Heart right ventricle (tissue), 16 donors: ENCODE measurements at places on chromosomes 16 and 17. TPM values are rescaled to one million over a fixed set of nuclear protein-coding genes. Genes with fewer than 3 reads are reported as not detected.
A peak's percentile ranks its signal among the peaks of the same experiment; 100 is the strongest.

GRCh38 chr17:11264183-11264871 lies 23.3 kb downstream of the SHISA6 start:
- no peaks in the 10 kb centered on the region for H3K36me3 ChIP-seq
- no peak overlapping the region for H3K4me3 ChIP-seq
- no peaks in the 10 kb centered on the region for H3K27me3 ChIP-seq
- no peak for DNase-seq
- H3K4me1 ChIP-seq, result no peaks in the 10 kb centered on the region

DNA sequence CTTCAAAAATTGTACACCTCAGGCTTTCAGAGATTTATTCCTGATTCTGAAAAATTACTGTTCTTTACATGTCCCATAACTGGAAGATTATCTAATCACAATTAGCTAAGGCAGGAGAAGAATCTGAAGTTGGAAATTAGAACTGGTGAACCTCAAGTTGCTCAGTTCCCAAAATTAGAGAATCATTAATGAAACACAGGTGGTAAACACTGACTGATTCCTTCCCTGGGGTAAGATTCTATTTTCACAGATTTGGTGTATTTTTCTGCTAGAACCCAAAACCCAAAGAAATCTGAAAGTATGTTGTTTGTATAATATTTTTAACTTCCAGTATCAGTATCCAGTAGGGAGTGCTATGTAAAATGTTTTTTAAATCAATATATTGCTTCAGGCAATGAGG lies 25.7 kb downstream of the PHKB start:
- no peak for DNase-seq
- H3K27ac ChIP-seq, result no peak overlapping the region
- H3K27me3 ChIP-seq, result no peaks in the 10 kb centered on the region
- peaks cover 7% of the 10 kb centered on the region for H3K36me3 ChIP-seq
- H3K4me1 ChIP-seq, result peaks cover 3% of the 10 kb centered on the region
- H3K4me3 ChIP-seq, result no peak overlapping the region

GRCh38 chr16:77234611-77235010 lies 35.4 kb downstream of the SYCE1L start:
- H3K36me3 ChIP-seq, result no peaks in the 10 kb centered on the region
- H3K4me3 ChIP-seq, result no peak overlapping the region
- H3K27me3 ChIP-seq, result peaks cover 12% of the 10 kb centered on the region
- H3K27ac ChIP-seq, result no peak overlapping the region
- no peak for DNase-seq
- no peaks in the 10 kb centered on the region for H3K4me1 ChIP-seq

DNA sequence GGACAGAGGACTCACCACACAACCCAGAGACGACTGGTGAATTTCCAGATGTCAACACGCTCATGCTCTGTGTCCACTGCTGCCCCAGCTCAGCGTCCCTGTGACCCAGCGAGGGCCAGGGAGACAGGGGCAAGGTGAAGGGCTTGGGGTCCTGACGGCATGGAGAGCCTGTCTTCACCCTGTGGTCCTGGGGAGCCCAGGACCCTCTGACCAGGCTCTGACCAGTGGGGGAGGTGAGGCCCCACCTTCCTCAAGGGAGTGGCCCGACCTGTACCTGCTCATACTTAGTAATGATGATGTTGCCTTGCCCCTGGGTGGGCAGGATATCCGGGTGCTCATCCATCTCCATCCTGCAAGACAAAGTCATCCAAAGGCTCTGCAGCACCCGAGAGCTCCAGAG lies 39.8 kb downstream of the TNFRSF13B start:
- no peak overlapping the region for H3K4me3 ChIP-seq
- H3K4me1 ChIP-seq, result no peaks in the 10 kb centered on the region
- H3K27me3 ChIP-seq, result no peaks in the 10 kb centered on the region
- DNase-seq, result no peak
- H3K36me3 ChIP-seq, result no peaks in the 10 kb centered on the region
- no peak overlapping the region for H3K27ac ChIP-seq

DNA sequence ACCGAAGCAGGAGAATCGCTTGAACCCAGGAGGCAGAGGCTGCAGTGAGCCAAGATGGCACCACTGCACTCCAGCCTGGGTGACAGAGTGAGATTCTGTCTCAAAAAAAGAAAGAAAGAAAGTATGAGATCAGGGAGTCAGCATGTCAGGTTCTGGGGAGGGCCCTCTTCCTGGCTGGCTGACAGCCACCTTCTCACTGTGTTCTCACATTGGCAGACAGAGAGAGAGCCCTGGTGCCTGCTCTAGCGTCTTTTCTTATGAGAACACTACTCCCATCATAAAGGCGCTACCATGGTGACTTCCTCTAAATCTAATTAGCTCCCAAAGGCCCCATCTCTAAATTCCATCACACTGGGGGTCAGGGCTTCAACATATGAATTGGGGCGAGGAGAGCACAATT lies 27.6 kb upstream of the RBBP6 start:
- no peaks in the 10 kb centered on the region for H3K4me1 ChIP-seq
- no peaks in the 10 kb centered on the region for H3K36me3 ChIP-seq
- no peak for DNase-seq
- no peak overlapping the region for H3K4me3 ChIP-seq
- H3K27ac ChIP-seq, result no peak overlapping the region

DNA sequence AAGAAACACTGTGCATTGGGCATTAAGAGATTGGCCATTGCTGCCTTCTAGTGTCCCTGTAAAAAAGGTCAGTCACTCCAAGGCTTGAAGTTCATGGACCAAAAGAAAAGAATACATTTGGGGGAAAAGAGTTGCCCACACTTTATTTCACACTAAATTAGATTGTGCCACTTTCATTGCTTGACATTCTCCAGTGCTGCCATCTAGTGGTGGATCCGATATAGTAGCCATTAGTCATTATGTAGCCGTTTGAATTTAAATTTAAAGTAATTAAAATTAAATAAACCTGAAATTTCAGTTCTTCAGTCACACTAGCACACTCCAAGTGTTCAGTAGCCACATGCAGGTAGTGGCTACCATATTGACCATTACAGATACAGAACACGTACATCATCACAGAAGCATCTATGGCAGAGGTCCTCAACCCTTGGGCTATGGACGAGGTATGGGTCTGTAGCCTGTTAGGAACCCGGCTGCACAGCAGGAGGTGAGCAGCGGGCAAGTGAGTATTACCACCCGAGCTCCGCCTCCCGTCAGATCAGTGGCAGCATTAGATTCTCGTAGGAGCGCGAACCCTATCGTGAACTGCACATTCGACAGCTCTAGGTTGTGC lies 21.9 kb upstream of the CDH5 start:
- DNase-seq, result no peak
- no peak overlapping the region for H3K4me3 ChIP-seq
- no peaks in the 10 kb centered on the region for H3K27me3 ChIP-seq
- no peak overlapping the region for H3K27ac ChIP-seq
- H3K36me3 ChIP-seq, result no peaks in the 10 kb centered on the region

- H3K36me3 ChIP-seq, result no peaks in the 10 kb centered on the region
- H3K4me1 ChIP-seq, result peaks cover 54% of the 10 kb centered on the region
- H3K4me3 ChIP-seq, result no peak overlapping the region
- no peaks in the 10 kb centered on the region for H3K27me3 ChIP-seq
Measured at GRCh38 chr17:50920041-50920410, 53.9 kb upstream of the TOB1 start.

- H3K27me3 ChIP-seq, result no peaks in the 10 kb centered on the region
- no peaks in the 10 kb centered on the region for H3K36me3 ChIP-seq
- DNase-seq, result no peak
- no peak overlapping the region for H3K27ac ChIP-seq
- H3K4me1 ChIP-seq, result peaks cover 16% of the 10 kb centered on the region
- H3K4me3 ChIP-seq, result no peak overlapping the region
Measured at GRCh38 chr17:68853439-68853838, 101.8 kb downstream of the ABCA8 start.

- DNase-seq, result no peak
- H3K4me1 ChIP-seq, result no peaks in the 10 kb centered on the region
- H3K27me3 ChIP-seq, result no peaks in the 10 kb centered on the region
- H3K4me3 ChIP-seq, result no peak overlapping the region
Measured at GRCh38 chr16:57166451-57166850, 19.4 kb downstream of the PSME3IP1 start.

DNA sequence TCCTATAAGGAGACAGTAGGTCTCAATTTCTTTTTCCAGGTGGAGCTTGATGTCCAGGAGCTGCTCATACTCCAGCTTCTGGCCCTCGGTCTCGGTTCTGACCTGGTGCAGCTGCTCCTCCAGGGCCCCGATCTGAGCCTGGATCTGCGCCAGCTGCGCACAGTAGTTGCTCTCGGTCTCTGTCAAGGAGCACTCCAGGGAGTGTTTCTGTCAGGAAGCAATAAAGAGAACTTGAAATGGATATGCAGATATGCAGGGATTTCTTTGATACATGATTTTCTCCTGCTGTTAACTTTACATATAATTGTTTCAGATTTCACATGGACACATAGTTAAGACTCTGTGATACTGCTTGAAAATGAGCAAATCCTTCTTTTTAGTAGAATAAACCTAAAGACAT lies 4.7 kb downstream of the KRT25 start:
- H3K36me3 ChIP-seq, result no peaks in the 10 kb centered on the region
- no peak overlapping the region for H3K4me3 ChIP-seq
- no peak for DNase-seq
- H3K4me1 ChIP-seq, result no peaks in the 10 kb centered on the region

GRCh38 chr17:10052106-10052813 lies 146.1 kb downstream of the GAS7 start:
- H3K36me3 ChIP-seq, result no peaks in the 10 kb centered on the region
- DNase-seq, result no peak
- no peak overlapping the region for H3K27ac ChIP-seq
- peaks cover 5% of the 10 kb centered on the region for H3K4me1 ChIP-seq
- H3K27me3 ChIP-seq, result no peaks in the 10 kb centered on the region
- no peak overlapping the region for H3K4me3 ChIP-seq

DNA sequence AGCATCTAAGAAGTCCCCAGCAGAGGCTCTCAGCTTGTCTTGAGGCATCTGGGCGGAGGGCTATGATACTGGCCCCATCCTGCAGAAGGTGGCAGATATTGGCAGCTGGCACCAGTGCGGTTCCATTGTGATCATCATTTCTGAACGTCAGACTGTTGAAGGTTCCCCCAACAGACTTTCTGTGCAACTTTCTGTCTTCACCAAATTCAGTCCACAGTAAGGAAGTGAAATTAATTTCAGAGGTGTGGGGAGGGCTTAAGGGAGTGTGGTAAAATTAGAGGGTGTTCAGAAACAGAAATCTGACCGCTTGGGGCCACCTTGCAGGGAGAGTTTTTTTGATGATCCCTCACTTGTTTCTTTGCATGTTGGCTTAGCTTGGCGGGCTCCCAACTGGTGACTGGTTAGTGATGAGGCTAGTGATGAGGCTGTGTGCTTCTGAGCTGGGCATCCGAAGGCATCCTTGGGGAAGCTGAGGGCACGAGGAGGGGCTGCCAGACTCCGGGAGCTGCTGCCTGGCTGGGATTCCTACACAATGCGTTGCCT lies at the start of gene CIITA:
CIITA (plus strand) TSS at position 404 of the 543 bp plus-strand sequence; CDS start at position 533, 129 bp downstream.
- peaks cover 18% of the 10 kb centered on the region for H3K27me3 ChIP-seq
- peaks cover 38% of the 10 kb centered on the region for H3K4me1 ChIP-seq
- peak within 1 kb of the TSS; percentile 71 for H3K4me3 ChIP-seq
- H3K27ac ChIP-seq, result peak within 1 kb of the TSS; percentile 88

DNA sequence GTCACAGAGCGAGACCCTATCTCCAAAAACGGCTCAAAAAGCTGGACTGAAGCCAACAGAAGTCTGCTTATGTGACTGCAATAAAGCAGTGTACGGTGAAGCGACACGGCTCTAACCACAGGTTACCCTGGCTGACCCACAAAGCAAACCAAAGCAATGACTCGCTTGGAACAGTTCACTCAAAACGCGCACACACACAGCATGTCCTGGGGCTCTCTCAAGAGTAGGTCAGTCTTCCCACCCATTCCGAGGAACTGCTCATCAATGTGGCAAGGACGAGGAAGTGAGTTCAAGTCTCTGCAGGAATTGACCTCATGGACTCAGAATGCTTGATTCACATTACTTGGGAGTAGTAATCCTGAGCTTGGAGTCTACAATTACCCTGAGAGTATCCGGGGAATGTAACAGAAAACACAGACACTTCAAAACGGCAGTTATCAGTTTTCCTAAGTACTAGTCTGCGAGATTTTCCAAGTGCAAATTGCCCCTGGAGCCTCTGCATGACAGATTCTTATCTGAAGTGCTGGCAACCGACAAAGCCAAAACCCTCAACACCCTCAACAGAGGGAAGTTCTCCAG lies 25.4 kb downstream of the PELP1 start:
- H3K4me3 ChIP-seq, result no peak overlapping the region
- no peaks in the 10 kb centered on the region for H3K27me3 ChIP-seq
- H3K36me3 ChIP-seq, result peaks cover 94% of the 10 kb centered on the region
- no peak for DNase-seq
- H3K27ac ChIP-seq, result no peak overlapping the region
- H3K4me1 ChIP-seq, result no peaks in the 10 kb centered on the region

- no peaks in the 10 kb centered on the region for H3K4me1 ChIP-seq
- H3K27me3 ChIP-seq, result no peaks in the 10 kb centered on the region
- no peak overlapping the region for H3K4me3 ChIP-seq
- H3K36me3 ChIP-seq, result no peaks in the 10 kb centered on the region
- no peak for DNase-seq
Measured at GRCh38 chr16:61182391-61182790, 853.8 kb downstream of the CDH8 start.

DNA sequence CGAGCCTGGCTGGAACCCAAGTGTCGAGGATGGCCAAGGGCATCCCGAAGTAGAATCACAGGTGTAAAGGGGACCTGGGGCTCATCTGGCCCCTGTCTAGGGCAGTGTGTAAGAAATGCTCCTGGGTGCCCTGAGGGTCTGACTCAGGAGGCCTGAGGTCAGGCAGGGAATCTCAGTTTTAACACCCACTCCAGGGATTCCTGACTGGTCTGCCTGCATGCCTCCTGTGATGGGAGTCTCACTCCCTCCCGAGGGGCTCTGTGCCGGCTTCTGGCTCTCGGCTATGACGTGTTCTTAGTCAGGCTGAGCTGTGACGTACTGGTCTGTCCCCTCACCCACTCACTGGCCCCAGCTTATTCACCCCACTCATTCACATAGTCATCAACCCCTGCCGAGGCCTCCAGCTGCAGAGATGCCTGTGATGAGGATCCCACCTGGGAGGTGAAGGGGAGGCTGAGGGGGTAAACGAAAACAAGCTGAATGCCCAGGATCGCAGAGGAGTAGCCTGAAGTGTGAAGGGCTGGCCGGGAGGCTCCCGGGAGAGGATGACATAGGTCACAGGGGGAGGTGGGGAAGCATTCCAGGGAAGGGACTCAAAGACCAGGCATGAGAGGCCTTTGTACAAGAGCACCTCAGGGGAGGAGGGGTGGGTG lies 23.8 kb downstream of the FAM83G start:
- no peak overlapping the region for H3K27ac ChIP-seq
- no peaks in the 10 kb centered on the region for H3K4me1 ChIP-seq
- no peaks in the 10 kb centered on the region for H3K36me3 ChIP-seq
- H3K4me3 ChIP-seq, result no peak overlapping the region
- H3K27me3 ChIP-seq, result no peaks in the 10 kb centered on the region

GRCh38 chr17:37039269-37039668 lies 90.5 kb downstream of the AATF start:
- no peak for DNase-seq
- no peaks in the 10 kb centered on the region for H3K27me3 ChIP-seq

Gene SLC5A11
- total RNA-seq, result not detected

Gene SCNN1G
- total RNA-seq, result not detected

Gene AIPL1
- not detected for total RNA-seq

Gene TMEM235
- total RNA-seq, result not detected

Gene KRTAP17-1
- total RNA-seq, result not detected
